ENCODE measurements at places on chromosomes 12 and 14.

- no peak for ATAC-seq
Measured at GRCh38 chr12:12480074-12480473, 82.6 kb downstream of the DUSP16 start.

GRCh38 chr14:103343905-103344797, 10.1 kb downstream of the EIF5 start:
- ATAC-seq = no peak

GRCh38 chr12:46147144-46147543, 121.7 kb downstream of the SLC38A1 start:
- no peak for ATAC-seq

DNA sequence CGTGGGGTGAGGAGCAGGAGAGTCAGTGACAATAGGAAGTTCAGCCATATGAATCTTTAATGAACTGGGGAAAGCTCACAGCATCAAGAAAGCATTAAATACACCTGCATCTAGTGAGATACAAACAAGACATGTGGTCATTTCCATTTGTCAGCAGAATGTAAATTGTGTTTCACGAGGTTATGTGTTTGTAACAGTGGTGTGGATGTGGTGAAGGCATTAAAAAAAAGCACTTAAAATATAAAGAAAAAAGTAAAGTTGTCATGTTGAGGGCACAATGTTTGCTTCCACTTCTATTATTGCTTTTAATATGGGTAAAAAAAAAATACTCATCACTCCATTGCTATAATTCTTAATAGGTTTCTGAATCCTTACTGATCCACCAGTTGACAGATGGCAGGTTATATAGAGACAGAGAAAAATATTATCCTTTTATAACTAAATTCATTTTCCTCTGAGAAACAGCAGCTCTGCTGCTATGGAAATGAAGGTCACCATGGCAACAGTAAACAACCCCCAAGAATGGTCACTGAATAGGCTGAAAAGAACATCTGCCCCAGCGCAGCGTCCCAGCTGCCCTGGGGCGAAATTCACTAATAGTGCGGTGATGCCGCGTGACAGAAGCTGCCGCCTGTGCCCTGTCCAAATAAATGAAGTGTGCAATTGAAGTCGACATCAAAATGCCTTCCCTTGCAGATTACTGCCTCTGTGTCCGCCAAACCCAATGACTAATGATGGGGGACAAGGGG, 226.1 kb downstream of the FOXN3 start:
- no peak for ATAC-seq

- ATAC-seq = no peak
Measured at GRCh38 chr12:121188227-121188626, 21.7 kb upstream of the P2RX4 start.

DNA sequence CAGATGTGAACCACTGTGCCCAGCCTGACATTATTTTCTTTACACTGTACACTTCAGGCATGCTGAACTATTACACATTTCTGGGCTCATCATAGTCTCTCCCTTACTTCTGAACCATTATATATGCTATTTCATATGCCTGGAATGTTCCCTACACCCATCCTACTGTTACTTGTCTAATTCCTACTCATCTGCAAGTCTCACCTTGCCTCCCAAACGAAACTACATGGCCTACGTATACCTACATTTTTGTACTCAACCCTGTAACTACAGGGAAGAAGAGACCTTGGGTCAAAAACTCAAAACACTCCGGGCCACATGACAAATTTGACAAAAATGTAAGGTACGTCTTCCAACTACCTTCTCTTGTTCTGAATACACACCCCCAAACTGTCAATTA, 9.5 kb upstream of the EEA1 start:
- ATAC-seq = no peak

DNA sequence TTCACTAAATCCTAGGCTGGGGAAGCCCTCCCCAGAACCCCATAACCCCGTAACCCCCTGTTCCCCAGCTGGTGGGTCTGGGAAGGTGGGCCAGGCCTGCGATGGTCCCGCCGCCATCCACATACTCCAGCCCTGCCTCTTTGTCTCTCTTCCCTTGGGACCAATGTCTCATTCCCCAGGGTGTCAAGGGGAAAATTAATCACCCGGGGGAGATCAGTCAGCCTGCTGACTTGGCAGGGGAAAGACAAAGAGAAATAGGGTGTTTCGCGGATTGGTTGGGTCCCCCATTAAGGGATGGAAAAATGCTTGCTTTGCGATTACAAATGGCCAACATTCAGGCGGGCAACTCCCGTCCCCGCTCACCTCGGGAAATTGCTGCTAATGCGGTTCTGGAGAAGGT, 60.6 kb upstream of the LHX5 start:
- no peak for ATAC-seq

All from activated CD4-positive, CD25-positive, alpha-beta regulatory T cell treated with anti-CD3 and anti-CD28 coated beads, Interleukin-2, amount 50 U/mL, for 24 hours (primary cell).